Stimulated activated CD8-positive, alpha-beta memory T cell treated with anti-CD3 and anti-CD28 coated beads, Interleukin-4, amount 100 ng/mL, for 1 hour (primary cell): ENCODE measurements at places on chromosomes 3 and 15.

GRCh38 chr3:194029846-194030245 is 106.1 kb upstream of the HES1 start:
- no peak for DNase-seq

GRCh38 chr3:13163848-13164382 is 90.7 kb upstream of the IQSEC1 start:
- DNase-seq = no peak

GRCh38 chr15:75682181-75683135 is 30.2 kb downstream of the CSPG4 start:
- no peak for DNase-seq

GRCh38 chr3:99634881-99635280 is 3.5 kb upstream of the COL8A1 start:
- DNase-seq = no peak

DNA sequence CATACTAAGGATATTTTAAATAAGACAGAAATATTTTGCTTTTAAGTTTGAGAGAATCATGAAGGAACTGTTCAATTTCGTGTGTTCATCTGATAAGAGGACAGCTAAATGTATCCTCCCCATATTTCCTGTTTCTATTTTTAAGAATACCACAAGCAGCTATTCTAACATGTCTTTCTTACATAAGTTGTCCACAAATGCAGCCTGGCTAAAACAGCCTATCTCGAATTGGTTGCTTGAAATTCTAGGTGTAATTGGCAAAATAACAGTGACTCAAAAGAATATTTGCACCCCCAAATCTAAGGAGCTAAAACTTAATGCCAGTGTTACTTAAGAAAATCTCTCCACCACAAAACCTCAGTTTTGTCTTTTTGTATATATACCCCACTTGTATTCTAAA is 35.0 kb downstream of the BTLA start:
- no peak for DNase-seq

- no peak for DNase-seq
Observed at GRCh38 chr3:171132873-171133272, 106.4 kb upstream of the SLC2A2 start.

DNA sequence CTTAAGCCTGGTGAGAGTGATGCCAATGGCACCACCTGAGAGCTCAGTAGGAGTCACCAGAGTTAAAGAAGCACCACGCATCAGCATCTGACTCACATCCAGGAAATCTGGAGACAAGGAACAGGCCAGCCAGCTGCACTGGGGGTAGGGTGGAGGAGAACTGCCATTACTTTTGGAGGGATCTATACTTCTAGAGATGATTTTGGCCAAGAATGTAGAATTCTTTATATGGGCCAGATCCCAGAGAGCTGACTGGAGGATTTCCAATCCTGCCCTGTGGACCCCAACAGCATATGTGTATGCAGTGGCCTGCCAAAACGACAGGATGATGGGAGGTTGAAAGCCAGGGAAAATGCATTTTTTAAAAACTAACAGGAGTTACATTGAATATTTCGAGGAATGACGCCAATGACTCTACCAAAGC is 29.8 kb downstream of the CCR3 start:
- DNase-seq = no peak

- no peak for DNase-seq
Observed at GRCh38 chr3:160135851-160136250, 89.4 kb upstream of the C3orf80 start.

- no peak for DNase-seq
Observed at GRCh38 chr15:69224383-69224782, 63.9 kb downstream of the GLCE start.

- no peak for DNase-seq
Observed at GRCh38 chr15:38335116-38335515, 82.5 kb downstream of the SPRED1 start.

DNA sequence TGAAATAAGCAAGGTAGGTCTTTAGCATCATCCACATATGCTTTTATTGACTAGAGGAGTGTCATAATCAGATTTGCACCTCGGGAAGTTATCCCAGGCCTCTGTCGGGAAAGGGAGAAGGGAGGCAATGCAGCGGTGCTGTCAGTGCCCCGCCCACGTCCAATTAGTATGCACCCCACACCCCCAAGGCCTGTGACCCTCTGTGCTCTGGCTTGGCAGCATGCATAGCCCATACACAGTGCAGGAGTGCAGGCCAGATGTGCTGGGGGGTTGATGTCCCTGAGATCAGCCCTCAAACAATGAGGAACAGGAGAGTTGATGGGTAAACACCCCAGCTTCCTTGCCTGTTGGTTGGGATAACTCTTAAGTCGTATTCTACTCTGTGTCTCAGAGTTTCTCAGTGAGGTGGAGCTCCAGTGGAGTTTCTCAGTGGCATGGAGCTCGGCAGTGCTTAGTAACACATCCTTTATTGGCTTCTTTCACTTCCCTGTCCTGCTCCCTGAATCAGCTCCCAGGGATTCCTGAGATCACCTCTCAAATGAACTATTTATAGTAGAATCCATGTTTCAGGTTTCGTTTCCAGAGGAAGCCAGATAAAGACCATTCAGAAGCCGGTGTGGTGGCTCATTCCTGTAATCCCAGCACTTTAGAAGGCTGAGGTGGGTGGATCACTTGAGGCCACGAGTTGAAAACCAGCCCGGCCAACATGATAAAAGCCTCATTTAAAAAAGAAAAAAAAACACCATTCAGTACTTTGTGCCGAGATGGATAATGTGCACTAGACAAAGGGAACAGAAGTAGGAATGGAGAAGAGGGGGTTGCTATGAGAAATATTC is 26.7 kb upstream of the NDUFB4 start:
- no peak for DNase-seq

DNA sequence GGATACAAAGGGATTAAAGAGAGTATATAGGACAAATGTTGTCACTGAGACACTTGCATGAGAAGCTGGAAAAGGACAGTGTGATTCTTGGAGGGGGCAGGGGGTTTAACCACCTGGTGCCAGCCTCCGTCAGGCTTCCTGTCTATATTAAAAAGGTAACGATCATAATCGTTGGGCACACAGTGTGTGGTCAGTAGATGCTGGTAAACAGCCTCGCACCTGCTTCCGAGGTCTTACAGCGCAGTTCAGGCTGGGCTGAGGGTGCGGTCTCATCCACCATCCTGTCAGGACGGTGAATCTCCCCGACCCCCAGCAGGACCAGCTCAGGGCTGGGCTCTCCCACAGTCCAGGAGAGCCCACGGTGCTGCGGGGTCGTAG is 47.7 kb upstream of the SMAD6 start:
- DNase-seq = no peak

- no peak for DNase-seq
Observed at GRCh38 chr15:58666957-58667356, 82.5 kb downstream of the ADAM10 start.

GRCh38 chr15:41790756-41791546 is 16.7 kb downstream of the MAPKBP1 start:
- no peak for DNase-seq

DNA sequence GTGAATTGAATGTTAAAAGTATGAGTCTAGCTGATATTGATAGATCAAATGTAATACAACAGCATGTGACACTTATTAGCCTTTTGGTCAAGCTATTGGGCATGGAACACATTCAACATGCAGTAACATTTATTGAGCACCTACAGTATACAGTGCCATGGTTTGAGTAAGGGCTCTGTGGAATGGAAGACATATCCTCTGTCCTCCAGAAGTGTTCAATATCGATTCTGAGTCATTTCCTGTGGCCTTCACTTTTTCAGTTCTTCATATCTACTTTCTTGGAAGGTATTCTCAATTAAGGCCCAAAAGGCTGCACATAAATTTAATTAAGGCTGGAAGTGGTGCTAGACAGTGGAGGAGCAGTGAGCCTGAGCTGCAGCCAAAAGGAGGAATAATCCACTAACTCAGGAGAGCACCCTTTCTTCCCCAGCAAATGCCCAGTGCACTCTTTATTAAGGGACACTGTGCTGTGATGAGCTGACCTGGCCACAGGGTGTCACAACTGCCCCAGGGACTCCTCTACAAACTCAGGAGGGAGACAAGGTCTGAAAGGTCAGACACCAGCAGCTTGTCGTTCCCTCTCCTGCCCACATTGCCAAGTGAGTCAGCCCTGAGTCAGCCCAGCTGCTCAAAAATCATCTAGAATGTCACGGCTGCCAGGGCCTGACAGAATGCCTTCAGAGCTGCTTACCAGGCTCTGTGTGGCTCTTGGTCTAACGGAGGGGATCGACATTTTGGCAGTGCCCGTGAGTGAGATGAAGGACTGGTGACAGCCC is 544.8 kb downstream of the AGBL1 start:
- DNase-seq = peak; percentile 19

DNA sequence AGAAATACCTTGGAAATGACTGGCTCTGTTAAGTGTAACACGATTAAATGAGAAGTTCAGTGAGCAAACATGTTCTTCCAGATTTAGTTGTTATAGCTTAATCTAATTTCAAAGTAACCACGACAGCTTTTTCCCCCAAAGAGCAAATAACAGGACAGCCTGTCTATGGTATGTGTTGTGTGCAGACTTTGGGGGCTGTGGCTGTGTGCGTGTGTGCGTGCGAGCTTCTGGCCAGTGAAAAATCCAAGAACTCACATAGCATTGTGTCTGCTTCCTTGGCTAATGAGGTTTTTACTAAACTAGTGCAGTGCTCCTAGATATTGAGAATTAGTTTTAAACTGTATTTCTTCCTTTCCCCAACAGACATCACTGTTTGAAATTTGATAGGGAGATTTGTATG is 167.1 kb downstream of the CACNA1D start:
- no peak for DNase-seq

- peak; percentile 9 for DNase-seq
Observed at GRCh38 chr3:40387001-40387894, at the start of gene ENTPD3. TSS of gene ENTPD3 (plus strand) at chr3:40387184. CDS start at chr3:40388058, 874 bp downstream.

GRCh38 chr15:70156671-70157271 is 59.1 kb upstream of the TLE3 start:
- no peak for DNase-seq

DNA sequence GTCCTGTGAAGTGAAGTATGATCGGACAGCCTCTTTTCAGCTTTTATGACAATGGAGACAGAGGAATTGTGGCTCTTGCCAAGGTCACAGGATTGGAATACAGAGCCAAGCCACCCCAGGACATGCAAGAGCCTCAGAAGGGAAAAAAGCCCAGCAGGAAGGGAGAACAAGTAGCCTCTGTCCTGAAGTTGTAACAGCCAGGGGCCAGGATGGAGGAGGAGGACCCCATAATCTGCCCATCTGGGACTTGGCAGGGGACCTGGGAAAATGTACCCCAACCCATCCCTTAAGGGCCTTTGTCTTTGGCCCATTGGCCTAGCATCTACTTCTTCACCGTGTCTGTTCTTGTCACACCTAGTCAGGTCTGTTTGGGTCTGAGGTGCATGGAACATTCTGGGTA is 60.4 kb upstream of the POLG start:
- DNase-seq = no peak

DNA sequence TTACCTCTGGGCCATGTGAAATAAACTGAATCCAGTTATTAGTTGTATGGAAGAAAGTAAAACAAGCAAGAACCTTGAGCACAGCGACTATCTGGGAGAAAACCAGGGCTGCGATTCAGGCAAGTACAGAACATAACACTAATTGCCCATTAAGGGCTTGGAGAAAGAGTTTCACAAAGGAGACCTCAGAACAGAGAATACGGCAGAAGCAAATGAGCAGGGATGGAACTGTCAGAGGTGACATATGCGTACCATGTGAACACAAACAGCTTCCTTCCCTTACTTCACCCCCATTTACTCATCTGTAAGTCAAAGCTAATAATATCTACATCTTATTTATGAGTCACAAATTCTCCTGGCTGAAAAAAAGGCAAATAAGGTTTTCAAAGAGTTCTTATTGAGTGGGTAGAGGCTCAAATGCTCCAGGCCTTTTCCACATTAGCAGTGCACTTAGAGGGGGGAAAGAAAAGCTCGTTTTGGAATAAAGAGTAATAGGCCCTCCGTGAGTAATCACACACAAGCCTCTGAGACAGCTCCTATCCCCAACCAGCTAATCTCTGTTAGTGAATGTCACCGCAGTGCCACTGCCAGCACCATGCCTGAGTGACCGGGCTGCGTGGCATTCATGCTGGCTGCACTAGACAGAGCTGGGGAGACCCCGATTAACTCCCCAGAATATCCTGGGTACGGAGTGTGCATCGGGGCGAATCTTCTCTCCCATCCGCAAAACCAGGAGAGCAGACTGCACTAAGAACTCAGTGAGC is 2.6 kb downstream of the PCSK6 start:
- no peak for DNase-seq

DNA sequence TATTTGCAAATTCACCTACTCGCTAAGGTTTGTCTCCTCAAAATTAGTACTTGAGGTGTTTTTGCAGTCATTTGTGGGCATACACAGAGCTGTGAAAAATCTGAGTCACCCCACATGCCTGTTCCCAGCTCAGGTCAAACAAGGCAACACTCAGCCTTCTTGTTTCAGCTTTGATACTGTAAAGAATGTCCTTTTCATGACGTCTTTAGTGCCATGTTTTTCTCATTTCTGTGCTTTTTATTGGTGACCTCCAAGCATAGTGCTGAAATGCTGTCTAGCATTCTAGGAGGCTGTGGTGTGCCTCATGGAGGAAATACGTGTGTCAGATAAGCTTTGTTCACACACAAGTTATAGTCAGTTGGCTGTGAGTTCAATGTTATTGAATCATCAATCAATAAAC is 8.8 kb downstream of the CAPN3 start:
- no peak for DNase-seq

DNA sequence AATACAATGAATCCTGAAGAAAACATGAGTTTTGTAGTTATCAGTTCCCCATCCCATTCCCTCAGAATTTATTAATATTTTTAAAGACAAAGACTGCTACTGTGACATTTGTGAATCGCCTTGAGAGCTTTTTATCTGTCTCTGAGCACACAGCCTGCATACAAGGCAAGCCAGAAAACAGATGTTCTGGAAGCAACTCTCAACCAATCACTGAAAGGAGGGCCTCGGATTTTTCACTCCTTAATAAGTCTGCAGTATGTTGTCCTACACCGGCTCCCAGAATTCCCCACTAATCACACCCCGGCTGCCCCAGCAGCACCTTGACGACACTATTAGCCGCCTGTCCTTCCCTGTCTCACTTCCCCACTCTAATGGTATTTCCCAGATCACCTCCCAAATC is 138.5 kb downstream of the ZNF621 start:
- no peak for DNase-seq

DNA sequence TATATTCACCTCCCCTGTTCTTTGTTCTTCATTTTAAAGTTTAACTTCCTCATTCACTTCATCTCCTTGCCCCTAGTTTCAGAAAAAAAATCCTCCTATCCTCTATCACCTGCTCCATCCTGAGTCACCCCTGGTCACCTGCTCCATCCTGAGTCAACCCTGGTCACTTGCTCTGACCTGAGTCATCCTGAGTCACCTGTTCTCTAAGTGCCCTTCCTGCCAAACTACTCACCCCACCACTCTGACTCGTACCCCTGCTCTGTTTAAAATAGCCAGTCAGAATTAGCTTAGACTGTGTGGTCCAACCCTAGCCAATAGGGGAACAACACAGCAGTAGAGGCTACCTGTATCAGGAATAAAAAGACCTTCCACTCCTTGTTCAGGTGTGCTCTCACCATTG is 716.9 kb downstream of the ZBBX start:
- no peak for DNase-seq

- no peak for DNase-seq
Observed at GRCh38 chr15:70151462-70151861, 53.7 kb upstream of the TLE3 start.
